Stimulated activated CD4-positive, alpha-beta T cell treated with anti-CD3 and anti-CD28 coated beads, Interleukin-1b, Interleukin-23, amount 100 ng/mL, for 24 hours (primary cell): ENCODE measurements at places on chromosomes 3 and 15.

DNA sequence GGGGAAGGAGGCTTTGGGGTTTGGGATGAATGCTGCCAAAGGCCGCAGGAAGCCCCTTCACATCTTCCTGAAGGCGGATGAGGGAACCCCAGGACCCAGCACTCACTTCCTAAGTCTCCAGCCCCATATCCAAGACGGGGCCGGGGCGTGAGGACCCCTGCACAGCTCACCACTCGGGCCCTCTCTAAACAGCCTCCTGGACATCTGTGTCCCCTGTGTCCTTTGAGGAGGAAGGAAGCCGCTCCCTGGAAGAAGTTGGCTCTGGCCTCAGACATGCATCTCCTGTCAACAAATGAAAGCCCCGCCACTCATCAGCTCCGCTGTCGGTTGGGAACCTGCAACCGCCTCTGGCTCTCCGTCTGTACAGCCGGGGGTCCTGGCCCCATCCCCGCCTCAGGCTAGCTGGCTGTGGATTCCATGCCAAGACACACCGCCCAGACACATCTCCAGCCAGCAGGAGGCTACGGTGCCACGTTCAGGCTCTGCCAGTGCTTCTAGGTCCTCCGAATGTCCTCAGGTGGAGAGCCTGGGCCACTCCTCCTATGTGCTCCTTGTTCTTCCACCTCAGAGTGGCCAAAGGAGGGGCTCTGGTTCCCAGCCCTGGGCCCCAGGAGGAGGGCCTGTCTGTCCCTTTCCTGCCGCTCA, 140.0 kb upstream of the MEF2A start:
- DNase-seq: no peak

GRCh38 chr3:140442621-140443020, 235.2 kb upstream of the TRIM42 start:
- DNase-seq: no peak

- no peak for DNase-seq
These were observed 38.5 kb downstream of the PYDC2 start for GRCh38 chr3:191499307-191500080.

GRCh38 chr3:57059411-57059810, 1.1 kb upstream of the SPATA12 start:
- no peak for DNase-seq

- DNase-seq: no peak
These were observed 109.0 kb downstream of the HERC1 start for GRCh38 chr15:63724760-63725159.

- DNase-seq: no peak
These were observed 109.2 kb upstream of the TPM1 start for GRCh38 chr15:62933386-62933785.

DNA sequence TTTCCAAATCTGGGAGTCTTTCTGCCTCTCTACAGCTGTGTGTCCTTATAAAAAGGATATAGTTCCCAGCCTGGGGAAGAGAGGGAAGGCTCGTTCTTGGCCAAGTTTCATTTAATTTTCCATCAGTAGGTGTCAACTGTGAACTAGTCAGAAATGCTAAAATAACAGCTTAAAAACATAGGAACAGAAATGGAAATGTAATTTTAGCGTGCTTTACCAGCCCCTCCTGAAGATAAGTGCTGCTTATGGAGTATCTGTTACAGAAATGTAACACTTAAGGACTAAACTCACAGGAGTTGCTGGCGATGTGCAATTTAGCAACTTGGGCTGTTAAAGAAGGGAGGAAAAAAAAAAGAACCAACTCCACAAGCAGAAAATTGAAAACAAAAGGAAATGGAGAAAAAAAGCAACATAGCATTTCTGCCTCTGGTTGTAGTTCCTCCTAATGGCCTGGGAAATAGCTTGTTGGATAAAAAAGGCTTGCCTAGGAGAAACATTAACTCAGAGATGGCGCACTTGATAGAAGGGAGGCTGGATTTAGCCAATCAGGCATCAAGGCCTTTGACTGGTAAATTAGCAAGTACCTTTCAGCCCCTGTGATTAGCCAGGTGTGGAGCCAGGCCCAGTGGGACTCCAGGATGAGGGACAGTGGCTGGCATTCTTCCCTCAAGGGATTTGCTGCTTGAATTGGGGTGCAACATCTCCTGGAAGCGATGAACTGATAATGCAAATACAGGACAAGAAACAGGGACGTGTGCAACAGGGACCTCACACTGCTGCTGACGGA, 84.3 kb downstream of the RPLP1 start:
- no peak for DNase-seq

GRCh38 chr3:133991637-133992036, 38.1 kb downstream of the SLCO2A1 start:
- DNase-seq: no peak
